ENCODE measurements at places on chromosomes 5 and 9. TPM values are rescaled to one million over a fixed set of nuclear protein-coding genes. Genes with fewer than 3 reads are reported as not detected.
A peak's percentile ranks its signal among the peaks of the same experiment; 100 is the strongest.

IFNA21 gene
- total RNA-seq, result not detected

DNA sequence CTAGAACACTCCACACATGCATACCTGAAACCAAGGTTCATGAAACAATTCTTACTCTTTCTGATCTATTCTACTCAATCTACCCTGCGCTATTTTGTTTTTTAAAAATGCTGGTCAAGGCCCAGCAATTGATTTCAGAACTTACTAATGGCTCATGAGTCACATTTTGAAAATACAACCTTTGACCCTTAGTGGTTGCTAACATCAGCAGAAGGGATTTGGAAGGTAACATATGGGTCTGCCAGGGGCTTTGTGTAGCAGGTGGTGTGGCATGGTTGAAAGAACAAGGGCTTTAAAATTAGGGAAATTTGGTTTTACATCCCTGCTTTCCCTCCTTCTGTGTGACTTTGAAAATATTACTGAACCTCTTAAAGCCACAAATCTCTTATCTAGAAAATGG is 101.4 kb downstream of the ATG10 start:
- H3K4me1 ChIP-seq, result no peaks in the 10 kb centered on the region
- no peak overlapping the region for H3K4me3 ChIP-seq
- no peak for DNase-seq
- H3K36me3 ChIP-seq, result no peaks in the 10 kb centered on the region

GRCh38 chr5:157449011-157449723 is 10.8 kb upstream of the NIPAL4 start:
- no peak overlapping the region for H3K27ac ChIP-seq
- H3K4me1 ChIP-seq, result no peaks in the 10 kb centered on the region
- no peak for DNase-seq
- H3K36me3 ChIP-seq, result no peaks in the 10 kb centered on the region
- no peaks in the 10 kb centered on the region for H3K27me3 ChIP-seq

NR5A1 gene
- not detected for total RNA-seq

GRCh38 chr5:15566306-15566705 is 66.3 kb downstream of the FBXL7 start:
- no peaks in the 10 kb centered on the region for H3K36me3 ChIP-seq
- no peak overlapping the region for H3K27ac ChIP-seq
- no peak overlapping the region for H3K4me3 ChIP-seq
- H3K4me1 ChIP-seq, result no peaks in the 10 kb centered on the region
- H3K27me3 ChIP-seq, result no peaks in the 10 kb centered on the region
- no peak for DNase-seq

GRCh38 chr5:86546044-86546443 is 71.7 kb upstream of the COX7C start:
- peak; percentile 23 for DNase-seq
- no peaks in the 10 kb centered on the region for H3K36me3 ChIP-seq

GRCh38 chr9:127825319-127826051 is 22.8 kb downstream of the FPGS start:
- no peaks in the 10 kb centered on the region for H3K27me3 ChIP-seq
- H3K4me1 ChIP-seq, result no peaks in the 10 kb centered on the region
- peaks cover 5% of the 10 kb centered on the region for H3K36me3 ChIP-seq
- no peak for DNase-seq
- no peak overlapping the region for H3K27ac ChIP-seq

PCDHGB3 gene
- 3.3 TPM for total RNA-seq

GRCh38 chr5:133807348-133807747 is 161.1 kb downstream of the C5orf15 start:
- DNase-seq, result no peak
- no peaks in the 10 kb centered on the region for H3K36me3 ChIP-seq
- H3K4me1 ChIP-seq, result no peaks in the 10 kb centered on the region
- H3K27me3 ChIP-seq, result no peaks in the 10 kb centered on the region
- no peak overlapping the region for H3K27ac ChIP-seq

DNA sequence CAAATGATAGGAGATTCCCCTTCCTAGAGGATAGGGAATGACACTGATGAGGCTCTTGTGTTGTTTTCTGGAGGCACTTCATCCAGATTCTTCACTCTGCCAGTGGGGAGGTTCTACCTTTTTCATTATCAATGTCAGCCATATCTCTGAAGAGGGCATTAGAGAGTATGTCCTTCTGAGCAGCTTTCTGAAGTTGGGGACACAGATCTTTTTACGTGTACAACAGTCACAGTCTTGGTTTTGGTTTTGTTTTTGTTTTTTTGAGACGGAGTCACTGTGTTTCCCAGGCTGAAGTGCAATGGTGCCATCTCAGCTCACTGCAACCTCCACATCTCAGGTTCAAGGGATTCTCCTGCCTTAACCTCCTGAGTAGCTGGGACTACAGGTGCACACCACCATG is 22.6 kb downstream of the CENPH start:
- no peak for DNase-seq
- peaks cover 25% of the 10 kb centered on the region for H3K36me3 ChIP-seq
- no peaks in the 10 kb centered on the region for H3K4me1 ChIP-seq
- no peak overlapping the region for H3K4me3 ChIP-seq
- H3K27me3 ChIP-seq, result no peaks in the 10 kb centered on the region

- H3K4me1 ChIP-seq, result no peaks in the 10 kb centered on the region
- no peaks in the 10 kb centered on the region for H3K36me3 ChIP-seq
- H3K27ac ChIP-seq, result no peak overlapping the region
- H3K4me3 ChIP-seq, result no peak overlapping the region
Observed at GRCh38 chr9:91786132-91786896, 163.7 kb downstream of the ROR2 start.

- DNase-seq, result no peak
- H3K27ac ChIP-seq, result no peak overlapping the region
- H3K4me1 ChIP-seq, result no peaks in the 10 kb centered on the region
- no peaks in the 10 kb centered on the region for H3K27me3 ChIP-seq
- no peak overlapping the region for H3K4me3 ChIP-seq
Observed at GRCh38 chr5:76351176-76351575, 51.9 kb upstream of the IQGAP2 start.

- no peak for DNase-seq
- H3K4me1 ChIP-seq, result peaks cover 4% of the 10 kb centered on the region
- H3K36me3 ChIP-seq, result no peaks in the 10 kb centered on the region
- no peak overlapping the region for H3K27ac ChIP-seq
- H3K27me3 ChIP-seq, result no peaks in the 10 kb centered on the region
Observed at GRCh38 chr5:43839218-43839617, 236.2 kb downstream of the NNT start.

DNA sequence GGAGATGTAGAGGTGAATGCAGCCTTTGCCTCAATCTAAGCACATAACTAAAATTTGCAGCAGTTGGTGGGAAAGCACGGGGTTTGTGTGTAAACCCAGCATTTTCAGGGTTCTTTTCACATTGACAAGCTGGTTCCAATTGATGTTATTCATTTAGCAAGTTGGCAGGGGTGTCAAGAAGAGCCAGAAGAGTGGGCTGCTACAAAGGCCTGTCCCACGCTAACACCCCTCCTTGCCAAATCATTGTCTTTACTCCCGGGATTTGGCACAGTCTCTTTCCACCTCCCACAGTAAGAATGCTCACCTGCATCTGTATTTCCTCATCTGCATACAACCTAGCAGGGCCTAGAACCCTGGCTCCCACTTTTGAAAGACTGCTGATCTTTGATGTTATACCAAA is 11.8 kb downstream of the RGMB start:
- DNase-seq, result no peak
- no peak overlapping the region for H3K27ac ChIP-seq
- H3K4me3 ChIP-seq, result no peak overlapping the region
- no peaks in the 10 kb centered on the region for H3K27me3 ChIP-seq
- peaks cover 15% of the 10 kb centered on the region for H3K36me3 ChIP-seq

DNA sequence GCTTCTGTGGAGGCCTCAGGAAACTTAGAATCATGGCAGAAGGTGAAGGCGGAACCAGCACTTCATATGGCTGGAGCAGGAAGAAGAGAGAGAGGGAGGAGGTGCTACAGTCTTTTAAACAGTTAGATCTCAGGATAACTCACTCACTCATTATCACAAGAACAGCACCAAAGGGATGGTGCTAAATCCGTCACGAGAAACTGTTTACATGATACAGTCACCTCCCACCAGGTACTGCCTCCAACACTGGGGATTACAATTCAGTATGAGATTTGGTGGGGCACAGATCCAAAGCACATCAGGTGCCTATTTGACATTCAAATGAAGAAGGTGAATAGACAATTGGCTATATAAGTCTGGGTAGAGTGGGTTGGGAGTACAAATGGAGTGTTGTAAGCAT is 35.2 kb downstream of the FKTN start:
- no peaks in the 10 kb centered on the region for H3K27me3 ChIP-seq
- H3K36me3 ChIP-seq, result no peaks in the 10 kb centered on the region
- DNase-seq, result no peak
- no peak overlapping the region for H3K27ac ChIP-seq
- H3K4me3 ChIP-seq, result no peak overlapping the region

GRCh38 chr9:128995791-128996190 is 32.3 kb downstream of the SH3GLB2 start:
- peak; percentile 32 for DNase-seq
- H3K27ac ChIP-seq, result no peak overlapping the region
- H3K4me3 ChIP-seq, result no peak overlapping the region
- peaks cover 83% of the 10 kb centered on the region for H3K36me3 ChIP-seq

CEP78 gene
- total RNA-seq, result 60.5 TPM

DNA sequence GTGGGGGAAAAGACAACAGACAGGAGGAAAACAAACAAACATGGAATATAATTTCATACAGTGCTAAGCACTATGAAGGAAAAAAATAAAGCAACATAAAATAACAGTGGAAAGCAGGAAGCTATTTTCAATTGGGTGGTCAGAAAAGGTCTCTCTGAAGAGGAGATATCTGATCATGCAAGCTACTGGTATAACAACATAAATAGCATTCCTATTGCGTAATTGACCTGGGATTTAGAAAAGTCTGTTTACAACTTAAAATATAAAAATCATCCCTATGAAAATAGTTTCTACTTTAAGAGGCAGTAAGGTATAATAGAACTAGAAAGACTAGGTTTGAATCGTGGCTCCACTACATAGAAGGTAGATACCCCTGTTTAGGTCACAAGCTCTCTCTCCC is 61.4 kb downstream of the FBXW11 start:
- no peak for DNase-seq
- H3K4me3 ChIP-seq, result no peak overlapping the region
- H3K36me3 ChIP-seq, result no peaks in the 10 kb centered on the region
- H3K4me1 ChIP-seq, result peaks cover 3% of the 10 kb centered on the region
- no peaks in the 10 kb centered on the region for H3K27me3 ChIP-seq

DNA sequence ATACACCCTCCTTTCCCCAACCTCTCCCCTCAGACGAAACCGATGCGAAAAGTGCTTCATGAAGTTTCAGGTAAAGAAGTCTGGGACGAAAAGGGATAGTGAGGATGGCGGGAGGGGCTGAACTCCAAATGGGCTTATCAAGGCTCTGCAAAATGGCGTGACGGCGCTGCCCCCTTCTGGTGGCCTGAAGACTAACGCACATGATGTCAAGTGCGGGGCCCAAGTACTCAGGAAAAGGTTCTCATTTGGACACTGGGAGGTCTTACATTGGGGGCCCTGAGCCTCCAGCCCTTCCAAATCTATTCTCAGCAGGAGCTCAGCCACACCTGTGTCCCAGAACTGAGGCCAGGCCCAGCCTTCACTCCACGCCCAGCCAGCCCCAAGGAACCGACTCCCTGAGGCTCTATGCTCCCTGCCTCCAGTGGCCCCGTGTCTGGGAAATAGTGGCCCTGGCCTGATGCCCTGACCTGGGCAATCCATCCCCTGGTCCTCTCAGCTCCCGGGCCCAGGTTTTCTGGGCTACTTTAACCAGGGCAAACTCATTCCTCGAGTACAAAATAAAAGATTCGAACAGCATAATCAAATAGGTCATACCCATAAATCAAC is 119.9 kb downstream of the KCNIP1 start:
- H3K36me3 ChIP-seq, result no peaks in the 10 kb centered on the region
- no peak overlapping the region for H3K4me3 ChIP-seq
- no peaks in the 10 kb centered on the region for H3K27me3 ChIP-seq

DNA sequence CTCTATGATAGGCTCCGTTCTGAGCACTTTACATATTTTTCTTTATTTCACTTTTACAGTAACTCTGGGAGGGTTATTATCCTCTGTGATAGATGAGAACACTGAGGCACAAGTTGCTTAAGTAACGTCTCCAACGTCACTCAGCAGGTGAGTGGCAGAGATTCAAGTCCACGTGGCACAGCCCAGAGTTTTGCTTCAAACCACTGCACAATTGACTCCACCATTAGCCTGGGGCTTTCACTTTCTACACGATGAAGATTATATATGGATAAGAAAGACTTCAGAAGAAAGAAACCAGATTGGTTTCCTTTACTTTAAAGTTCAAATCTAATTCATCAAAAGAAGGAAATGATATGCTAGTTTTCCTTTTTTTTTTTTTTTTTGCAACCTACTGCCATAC is 245.9 kb downstream of the SYK start:
- DNase-seq, result no peak
- no peak overlapping the region for H3K4me3 ChIP-seq
- peaks cover 51% of the 10 kb centered on the region for H3K27me3 ChIP-seq
- H3K27ac ChIP-seq, result no peak overlapping the region

DNA sequence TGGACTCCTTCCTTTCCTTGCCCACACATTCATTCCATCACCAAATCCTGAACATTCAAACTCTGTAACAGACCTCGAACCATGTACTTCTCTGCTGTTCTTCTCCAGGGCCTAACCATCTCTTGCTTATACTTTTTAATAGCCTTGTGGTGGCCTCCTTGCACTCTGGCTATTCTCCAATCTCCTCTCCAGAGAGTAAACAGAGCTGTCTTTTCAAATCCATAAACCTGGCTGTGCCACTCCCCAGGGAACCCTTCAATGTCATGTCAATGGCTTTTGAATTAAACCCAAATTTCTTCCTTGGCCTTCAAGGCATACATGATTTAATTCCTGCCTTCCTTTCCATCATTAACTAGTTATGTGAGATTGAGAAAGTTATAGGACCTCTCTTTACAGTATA is 277.6 kb upstream of the EFNA5 start:
- H3K27ac ChIP-seq, result no peak overlapping the region
- no peak overlapping the region for H3K4me3 ChIP-seq
- H3K36me3 ChIP-seq, result no peaks in the 10 kb centered on the region

ASTN2 gene
- total RNA-seq, result 3.4 TPM

LCN1 gene
- not detected for total RNA-seq

SPATA31C1 gene
- total RNA-seq, result not detected

- H3K36me3 ChIP-seq, result no peaks in the 10 kb centered on the region
- H3K27ac ChIP-seq, result no peak overlapping the region
- DNase-seq, result peak; percentile 60
Observed at GRCh38 chr5:137822158-137822764, 45.4 kb upstream of the MYOT start.

DNA sequence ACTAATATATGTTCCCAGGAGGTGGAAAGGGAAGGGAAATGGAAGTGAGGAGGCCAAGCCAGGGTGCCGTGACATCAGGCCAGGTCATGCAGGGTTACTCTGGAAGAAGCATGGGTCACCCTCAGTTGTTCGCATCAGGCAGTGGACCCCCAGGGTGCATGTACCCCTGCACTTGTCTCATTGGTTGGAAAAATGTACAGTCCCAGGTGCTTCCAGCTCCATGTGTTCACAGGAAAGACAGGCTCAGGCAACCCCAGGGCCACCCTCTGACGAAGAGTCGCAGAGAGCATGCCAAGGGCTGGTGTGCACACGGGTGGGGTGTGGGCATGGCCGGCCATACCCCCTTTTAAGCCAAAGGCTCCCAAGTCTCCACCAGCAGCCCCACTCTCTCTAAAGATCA is 208.9 kb downstream of the AOPEP start:
- no peak overlapping the region for H3K4me3 ChIP-seq
- no peak for DNase-seq
- no peaks in the 10 kb centered on the region for H3K27me3 ChIP-seq
- H3K27ac ChIP-seq, result no peak overlapping the region

Data from A673 (cell line).